Body of pancreas (tissue), 4 donors: ENCODE measurements at places on chromosomes 1 and 21.

DNA sequence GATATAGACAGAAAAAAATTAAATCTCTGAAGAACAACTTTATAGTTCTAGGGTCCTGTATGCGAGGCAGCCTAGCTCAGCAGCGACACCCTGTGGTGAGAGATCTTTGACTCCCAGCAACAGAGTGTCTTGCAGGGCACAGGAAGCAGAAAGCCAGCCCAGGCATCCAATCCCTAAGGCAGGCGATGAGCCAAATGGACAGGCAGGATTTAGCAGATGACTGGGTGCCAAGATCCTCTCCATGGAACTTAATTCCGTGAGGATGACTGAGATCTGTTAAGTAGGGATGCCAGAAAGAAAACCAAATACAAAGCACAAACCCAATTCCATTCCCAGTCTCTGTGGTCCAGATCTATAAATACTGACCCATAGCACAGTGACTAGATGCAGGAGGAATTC is 38.8 kb downstream of the HLCS start:
- peaks cover 27% of the 10 kb centered on the region for H3K4me1 ChIP-seq
- no peaks in the 10 kb centered on the region for H3K27me3 ChIP-seq
- peak; percentile 83 for DNase-seq
- no peak overlapping the region for H3K4me3 ChIP-seq
- H3K27ac ChIP-seq: no peak overlapping the region

DNA sequence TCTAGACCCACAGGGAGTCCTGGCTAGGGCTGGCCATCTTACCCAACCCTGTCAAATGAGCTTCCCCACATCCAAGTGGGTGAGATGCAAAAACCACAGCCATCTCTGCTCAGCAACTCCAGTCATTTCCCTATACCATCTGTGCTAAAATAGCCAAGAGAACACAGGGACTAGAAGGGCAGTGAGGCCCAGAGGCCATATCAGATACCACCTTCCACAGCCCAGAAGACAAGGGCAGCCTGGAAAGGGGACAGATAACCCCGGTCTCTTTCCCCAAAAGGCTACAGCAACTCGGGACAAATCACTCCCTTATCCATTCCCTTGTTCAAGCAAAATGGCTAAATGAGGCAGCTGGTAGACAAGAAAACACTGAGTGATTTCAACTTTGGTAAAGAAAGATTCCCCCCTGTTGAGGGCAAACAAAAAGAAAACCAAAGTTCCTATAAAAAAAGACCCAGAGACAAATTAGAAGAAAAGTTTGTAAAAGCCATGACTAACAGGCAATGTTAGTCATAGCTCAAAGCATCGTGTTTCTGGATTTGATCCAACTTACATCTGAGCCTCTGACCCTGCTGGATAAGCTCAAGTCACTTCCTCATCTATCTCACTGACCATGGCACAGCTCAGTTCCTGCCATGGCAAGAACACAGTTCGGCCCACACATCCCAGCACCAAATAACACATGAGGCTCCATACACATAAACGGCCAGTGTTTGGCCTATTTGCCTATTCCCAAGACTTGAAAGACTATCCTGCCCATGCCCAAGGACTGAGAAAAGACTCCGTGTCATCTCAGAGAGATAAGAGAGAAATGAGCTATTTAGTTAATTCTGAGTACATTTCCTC is 3.1 kb downstream of the LAMB3 start:
- peak; percentile 66 for DNase-seq
- H3K27ac ChIP-seq: no peak overlapping the region
- peaks cover 87% of the 10 kb centered on the region for H3K4me1 ChIP-seq
- no peaks in the 10 kb centered on the region for H3K27me3 ChIP-seq

GRCh38 chr1:37714689-37715088 is 22.4 kb downstream of the CDCA8 start:
- no peak overlapping the region for H3K4me3 ChIP-seq
- H3K4me1 ChIP-seq: no peaks in the 10 kb centered on the region
- DNase-seq: no peak

GRCh38 chr1:89337903-89338302 is 26.0 kb upstream of the GBP6 start:
- DNase-seq: no peak
- no peak overlapping the region for H3K4me3 ChIP-seq
- no peaks in the 10 kb centered on the region for H3K27me3 ChIP-seq
- H3K27ac ChIP-seq: no peak overlapping the region

GRCh38 chr1:203464226-203464625 is 11.4 kb upstream of the PRELP start:
- no peak overlapping the region for H3K4me3 ChIP-seq
- no peaks in the 10 kb centered on the region for H3K36me3 ChIP-seq
- no peak overlapping the region for H3K27ac ChIP-seq
- no peak for DNase-seq
- H3K4me1 ChIP-seq: peaks cover 6% of the 10 kb centered on the region

DNA sequence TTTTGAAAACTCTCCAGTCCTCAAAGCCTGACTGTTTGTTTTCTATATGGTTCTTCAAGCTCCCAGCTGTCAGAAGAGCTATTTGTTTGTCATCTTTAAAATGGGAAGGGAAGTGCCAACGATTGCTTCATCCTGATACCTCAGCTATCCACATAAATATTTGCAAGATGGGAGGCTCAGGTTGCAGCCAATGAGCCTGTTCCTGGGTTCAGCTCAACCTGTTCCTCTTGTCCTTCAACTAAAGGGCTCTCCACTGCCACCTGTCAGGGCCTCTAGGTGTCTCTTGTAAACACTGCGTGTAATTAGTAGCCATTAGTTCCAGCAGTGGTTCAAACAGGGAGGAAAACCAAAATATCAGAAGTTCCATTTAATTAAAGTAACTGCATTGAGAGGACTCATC is 445.1 kb downstream of the AJAP1 start:
- H3K36me3 ChIP-seq: no peaks in the 10 kb centered on the region
- H3K4me3 ChIP-seq: no peak overlapping the region
- H3K4me1 ChIP-seq: no peaks in the 10 kb centered on the region
- no peaks in the 10 kb centered on the region for H3K27me3 ChIP-seq
